SJSA1 (cell line): ENCODE measurements at places on chromosomes 2 and 18.

- DNase-seq, result no peak
- H3K27ac ChIP-seq, result no peak overlapping the region
- no peaks in the 10 kb centered on the region for H3K36me3 ChIP-seq
- no peaks in the 10 kb centered on the region for H3K27me3 ChIP-seq
- no peak overlapping the region for H3K4me3 ChIP-seq
Measured at GRCh38 chr2:85699325-85699724, 5.2 kb downstream of the GNLY start.

DNA sequence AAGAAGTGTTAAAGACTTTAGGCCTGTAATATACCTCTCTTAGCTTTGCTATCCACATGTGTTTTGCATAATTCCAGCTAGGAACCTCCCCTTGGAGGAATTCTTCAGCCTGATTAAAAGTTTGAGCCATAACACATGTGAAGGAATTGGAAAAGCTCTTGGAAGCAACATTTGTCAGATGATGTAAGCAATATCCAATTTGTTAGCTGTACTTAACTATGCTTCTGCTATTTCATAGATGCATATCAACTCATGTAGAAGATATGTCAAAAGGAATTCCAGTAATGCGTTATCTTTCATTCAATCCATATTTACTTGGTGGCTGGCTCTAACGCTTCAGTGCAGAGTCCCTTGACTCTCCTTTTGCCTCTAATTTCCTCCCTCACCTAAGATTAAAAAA lies 46.2 kb downstream of the PKP4 start:
- peak overlapping the region; percentile 44 for H3K27ac ChIP-seq
- DNase-seq, result peak; percentile 63
- peaks cover 44% of the 10 kb centered on the region for H3K4me1 ChIP-seq
- H3K36me3 ChIP-seq, result peaks cover 11% of the 10 kb centered on the region; the same call in 1 of the 2 replicates
- H3K4me3 ChIP-seq, result no peak overlapping the region

- H3K27ac ChIP-seq, result peak overlapping the region; percentile 86
- H3K27me3 ChIP-seq, result no peaks in the 10 kb centered on the region
- H3K36me3 ChIP-seq, result no peaks in the 10 kb centered on the region
- peak; percentile 80 for DNase-seq
Measured at GRCh38 chr2:40734797-40735196, 282.9 kb upstream of the SLC8A1 start.

GRCh38 chr18:3511980-3512379 lies 62.0 kb downstream of the TGIF1 start:
- peak overlapping the region; percentile 47 for H3K27ac ChIP-seq
- H3K4me1 ChIP-seq, result peaks cover 39% of the 10 kb centered on the region
- H3K4me3 ChIP-seq, result no peak overlapping the region
- H3K36me3 ChIP-seq, result no peaks in the 10 kb centered on the region
- no peaks in the 10 kb centered on the region for H3K27me3 ChIP-seq

DNA sequence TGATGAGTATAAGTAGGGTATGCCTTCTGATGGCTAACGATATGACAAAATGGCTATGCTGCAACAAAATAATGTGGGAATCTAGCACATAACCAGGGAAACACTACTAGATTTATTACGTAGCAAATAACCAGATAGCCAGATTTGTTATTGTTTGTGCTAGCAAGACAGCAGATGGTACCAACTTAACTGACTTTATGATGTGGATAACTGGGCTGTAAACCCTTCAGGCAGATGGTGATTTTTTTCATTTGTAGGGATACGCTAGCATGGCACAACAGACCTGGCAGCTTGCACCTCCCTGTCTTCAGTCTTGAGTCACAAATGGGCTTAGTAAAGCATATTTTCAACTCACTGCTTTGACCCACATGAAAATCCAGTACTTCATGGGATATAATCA lies 48.7 kb downstream of the PRELID3A start:
- H3K36me3 ChIP-seq, result peaks cover 55% of the 10 kb centered on the region
- no peak overlapping the region for H3K27ac ChIP-seq
- no peak for DNase-seq
- H3K4me3 ChIP-seq, result no peak overlapping the region
- no peaks in the 10 kb centered on the region for H3K4me1 ChIP-seq

- H3K27me3 ChIP-seq, result no peaks in the 10 kb centered on the region
- H3K36me3 ChIP-seq, result peaks cover 28% of the 10 kb centered on the region
- no peak overlapping the region for H3K27ac ChIP-seq
Measured at GRCh38 chr2:233489666-233490065, 76.9 kb downstream of the USP40 start.

GRCh38 chr2:181977661-181978350 lies 7.8 kb upstream of the PPP1R1C start:
- peaks cover 3% of the 10 kb centered on the region; the same call in 1 of the 2 replicates for H3K4me1 ChIP-seq
- DNase-seq, result peak; percentile 52
- no peak overlapping the region for H3K27ac ChIP-seq
- H3K27me3 ChIP-seq, result no peaks in the 10 kb centered on the region
- no peaks in the 10 kb centered on the region for H3K36me3 ChIP-seq

GRCh38 chr2:144331674-144332355 lies 188.1 kb downstream of the ZEB2 start:
- H3K4me3 ChIP-seq, result peak overlapping the region; percentile 77
- peaks cover 3% of the 10 kb centered on the region; the same call in 1 of the 2 replicates for H3K36me3 ChIP-seq
- peak overlapping the region; percentile 70 for H3K27ac ChIP-seq
- H3K4me1 ChIP-seq, result peaks cover 15% of the 10 kb centered on the region
- no peaks in the 10 kb centered on the region for H3K27me3 ChIP-seq

DNA sequence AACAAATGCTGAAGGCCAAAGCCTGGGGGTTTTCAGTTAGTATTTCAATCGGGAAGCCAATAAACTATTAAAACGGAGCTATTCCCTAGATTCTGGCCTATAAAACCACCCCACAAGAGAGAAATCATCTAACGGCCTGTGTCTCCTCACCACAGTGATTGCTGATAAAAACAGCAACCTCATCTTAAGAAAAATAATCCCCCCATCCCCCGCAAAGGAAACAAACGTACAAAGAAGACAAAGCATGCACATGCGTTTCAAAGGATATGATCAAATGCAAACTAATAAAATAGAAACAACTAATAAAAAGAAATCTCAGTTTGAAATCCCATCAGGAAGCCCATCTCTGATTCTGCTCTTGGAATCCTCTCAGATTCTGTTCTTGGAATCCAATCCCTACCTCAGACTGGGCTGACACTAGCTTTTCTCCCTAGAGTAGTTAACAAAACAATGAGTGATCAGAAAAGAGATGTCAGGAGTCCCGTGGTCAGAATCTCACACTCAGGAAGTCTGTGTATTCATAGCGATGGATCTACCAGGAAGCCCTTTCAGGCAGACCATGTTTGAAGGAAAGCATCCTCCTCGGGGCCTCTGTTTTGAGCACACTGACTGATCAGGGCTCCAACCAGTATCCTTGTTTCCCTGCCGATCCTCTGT lies 150.7 kb downstream of the THADA start:
- no peak for DNase-seq
- H3K27ac ChIP-seq, result no peak overlapping the region
- no peaks in the 10 kb centered on the region; the same call in 1 of the 2 replicates for H3K4me1 ChIP-seq
- H3K27me3 ChIP-seq, result no peaks in the 10 kb centered on the region
- peaks cover 8% of the 10 kb centered on the region for H3K36me3 ChIP-seq
- H3K4me3 ChIP-seq, result no peak overlapping the region
